NCI-H2171 treated with DMSO at 0.1 percent for 48 hours (cell line): ENCODE measurements at places on chromosomes 16 and 17.
A peak's percentile ranks its signal among the peaks of the same experiment; 100 is the strongest.

DNA sequence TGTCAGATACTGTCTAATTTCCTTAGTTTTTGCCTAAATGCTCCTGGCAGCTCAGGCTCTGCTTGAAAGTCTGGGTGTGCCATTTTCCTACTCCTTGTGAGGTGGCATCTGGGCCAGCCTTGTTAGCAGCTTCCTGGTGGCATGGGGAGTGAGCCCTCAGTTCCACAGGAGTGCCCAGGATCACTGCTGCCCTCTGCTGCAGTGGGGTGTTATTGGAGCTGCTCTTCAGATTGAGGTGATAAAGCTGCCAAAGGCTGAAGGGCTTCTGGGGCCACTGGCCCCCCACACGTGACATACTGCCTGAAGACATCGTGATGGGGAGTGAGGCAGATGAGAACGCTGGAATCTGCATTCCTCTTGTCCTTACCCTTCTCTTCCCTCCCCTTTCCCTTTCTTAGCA is 27.4 kb downstream of the CEP95 start:
- no peak for DNase-seq

- no peak for DNase-seq
Observed at GRCh38 chr16:57630407-57630797, 2.0 kb downstream of the ADGRG1 start.

DNA sequence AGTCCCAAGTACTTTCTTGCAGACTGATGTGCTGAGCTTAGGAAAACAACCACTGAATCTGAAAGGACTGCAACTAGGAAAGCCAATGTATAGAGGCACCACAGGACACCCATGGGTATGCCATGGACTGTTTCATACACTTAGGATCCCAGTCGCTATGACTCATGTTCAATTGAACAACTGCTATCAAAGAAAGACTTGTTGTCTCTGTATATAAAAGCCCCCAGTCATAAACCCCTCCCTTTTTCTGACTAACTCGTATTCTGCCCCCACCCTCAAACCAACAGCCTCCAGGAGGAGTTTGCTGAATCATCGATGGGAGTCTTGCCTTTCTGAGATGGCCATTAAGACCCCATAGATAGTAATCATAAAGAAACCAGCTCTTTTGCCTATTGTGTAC is 205.4 kb downstream of the ANKFN1 start:
- no peak for DNase-seq

- peak; percentile 81 for DNase-seq
Observed at GRCh38 chr16:85750146-85750826, 610 bp downstream of the C16orf74 start.

DNA sequence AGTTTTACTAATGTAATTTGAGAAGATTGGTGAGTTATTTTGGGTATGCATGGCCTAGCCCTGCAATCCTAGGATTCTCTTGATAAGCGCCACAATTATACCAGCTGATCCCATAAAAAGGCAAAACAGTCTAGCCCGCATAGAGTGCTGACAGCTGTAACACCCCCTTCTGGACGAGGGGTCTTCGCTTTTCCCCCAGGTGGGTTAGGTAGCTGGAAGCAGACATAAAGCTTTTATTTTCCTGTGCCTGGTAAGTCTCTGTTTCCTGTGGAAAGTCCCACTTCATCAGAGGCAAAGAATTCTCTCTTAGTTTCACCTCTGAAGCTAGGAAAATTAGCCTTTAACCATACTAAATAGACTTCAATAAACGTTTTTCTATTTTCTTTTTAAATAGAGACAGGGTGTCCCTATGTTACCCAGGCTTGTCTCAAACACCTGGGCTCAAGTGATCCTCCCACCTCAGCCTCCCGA is 108.3 kb downstream of the YPEL2 start:
- no peak for DNase-seq

DNA sequence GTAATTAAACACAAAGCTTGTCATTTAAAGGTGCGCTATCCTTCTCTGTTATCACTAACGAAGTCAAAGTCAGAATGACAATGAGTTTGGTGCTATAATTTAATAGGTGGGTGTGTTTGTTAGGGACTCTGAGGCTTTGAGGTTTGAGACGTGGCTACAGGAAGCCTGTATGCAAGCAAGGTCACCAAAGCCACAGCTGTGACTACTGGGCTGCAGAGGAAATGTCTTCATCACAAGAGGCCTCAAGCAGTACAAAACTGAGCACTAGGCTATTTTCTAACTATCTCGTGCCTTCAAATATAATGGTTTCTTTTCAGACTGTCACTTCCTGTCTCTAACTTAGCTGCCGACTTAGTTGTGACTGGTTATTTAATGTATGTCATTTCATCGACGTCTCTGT is 141.2 kb downstream of the AATF start:
- no peak for DNase-seq

DNA sequence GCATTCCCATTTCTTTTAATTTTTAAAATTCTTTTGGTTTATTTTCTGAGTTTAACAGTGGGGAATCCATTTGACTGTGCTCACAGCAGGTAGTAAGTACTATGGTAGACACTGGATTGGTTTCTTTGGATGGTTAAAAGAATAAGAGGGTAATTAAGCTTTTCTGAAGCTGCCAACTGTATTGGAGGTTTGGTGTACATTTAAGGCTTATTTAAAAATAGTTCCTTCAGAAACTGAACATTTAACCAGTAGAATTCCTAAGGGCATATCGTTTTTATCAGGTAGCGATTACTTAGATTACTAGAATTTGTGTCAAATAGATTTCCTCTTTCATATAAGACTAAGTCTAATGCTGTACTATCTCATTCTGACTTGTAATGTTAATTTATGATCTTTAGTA is 162.4 kb downstream of the PPM1E start:
- no peak for DNase-seq

DNA sequence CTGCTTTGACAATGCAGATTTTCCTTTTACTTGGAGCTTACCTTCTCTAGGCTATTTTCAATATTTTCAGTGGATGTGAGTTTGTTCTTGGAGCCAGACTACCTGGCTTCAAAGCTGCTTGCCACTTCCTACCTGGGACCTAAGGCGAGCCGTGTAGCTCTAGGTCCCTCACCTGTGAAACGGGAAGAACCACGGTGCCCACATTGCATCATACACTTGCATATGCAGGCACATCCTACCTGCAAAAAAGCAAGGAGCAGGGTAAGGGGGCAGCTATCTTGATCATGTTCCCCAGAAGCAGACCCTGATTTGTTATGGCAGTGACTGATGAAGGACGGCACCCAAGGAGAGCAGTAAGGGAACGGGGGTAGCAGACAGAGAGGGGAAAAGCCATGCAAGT is 27.0 kb upstream of the MPRIP start:
- no peak for DNase-seq

DNA sequence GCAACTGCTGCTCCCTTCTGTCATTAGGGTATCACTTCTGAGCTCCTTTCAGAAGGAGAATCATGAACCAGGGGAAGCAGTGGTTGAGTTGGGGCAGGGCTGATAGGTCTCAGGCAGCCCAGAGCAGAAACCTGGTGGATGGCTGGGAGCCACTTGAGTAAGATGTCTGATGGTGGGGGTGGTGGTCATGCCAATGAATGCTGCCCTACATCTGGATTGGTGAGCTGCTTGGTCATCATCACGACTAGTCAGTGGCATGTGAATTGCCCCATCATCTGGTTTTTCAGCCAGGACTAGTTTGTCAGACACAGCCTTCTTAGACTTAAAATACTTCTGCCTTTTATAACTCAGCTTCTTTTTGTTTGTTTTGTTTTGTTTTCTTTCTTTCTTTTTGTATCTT is 2.6 kb downstream of the GID4 start:
- DNase-seq = no peak

GRCh38 chr16:67543036-67543435 is 14.4 kb downstream of the RIPOR1 start:
- no peak for DNase-seq

DNA sequence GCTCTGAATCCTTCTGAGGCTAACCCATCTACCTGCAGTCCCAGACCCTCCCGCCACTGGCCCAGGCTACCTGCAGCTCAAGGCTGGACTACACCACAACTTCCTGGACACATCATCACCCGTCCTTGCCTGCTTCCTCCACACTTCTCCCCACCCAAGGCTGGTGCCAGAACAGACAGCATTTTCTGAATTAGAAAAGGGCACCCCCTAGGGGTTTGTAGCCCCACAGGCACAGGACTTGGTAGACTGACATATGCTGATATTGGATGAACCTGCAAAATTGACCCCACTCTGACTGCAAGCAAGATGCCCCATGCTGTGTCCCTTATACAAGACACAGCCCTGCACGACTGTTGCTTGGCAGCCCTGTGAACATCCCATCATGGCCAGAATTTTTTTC is 271.5 kb upstream of the C16orf82 start:
- no peak for DNase-seq

DNA sequence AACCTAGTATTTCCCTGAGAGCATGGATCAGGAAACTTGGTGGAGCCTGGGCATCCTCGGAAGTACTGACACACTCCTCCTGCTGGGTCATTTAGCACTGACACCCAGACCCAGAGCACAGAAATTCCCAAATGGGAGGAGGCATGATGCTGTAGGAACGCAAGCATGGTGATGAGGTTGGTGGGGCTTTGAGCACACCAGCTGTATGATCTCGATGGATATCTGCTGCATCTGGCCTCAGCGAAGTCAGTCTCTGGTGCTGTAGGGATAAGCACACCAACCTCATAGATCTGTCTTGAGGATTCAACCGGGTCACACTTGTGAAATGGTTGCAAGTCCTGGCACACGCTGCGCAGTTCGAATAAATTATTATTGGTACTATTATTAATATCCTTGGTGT is 52.5 kb downstream of the SHISA6 start:
- no peak for DNase-seq
